Small intestine (tissue), 16 donors: ENCODE measurements at places on chromosomes 1 and 21. TPM values are rescaled to one million over a fixed set of nuclear protein-coding genes. Genes with fewer than 3 reads are reported as not detected.

LRRC53 gene
- not detected for polyA plus RNA-seq

GRCh38 chr21:41169701-41170100 lies 1.7 kb downstream of the BACE2 start:
- no peak for DNase-seq

DNA sequence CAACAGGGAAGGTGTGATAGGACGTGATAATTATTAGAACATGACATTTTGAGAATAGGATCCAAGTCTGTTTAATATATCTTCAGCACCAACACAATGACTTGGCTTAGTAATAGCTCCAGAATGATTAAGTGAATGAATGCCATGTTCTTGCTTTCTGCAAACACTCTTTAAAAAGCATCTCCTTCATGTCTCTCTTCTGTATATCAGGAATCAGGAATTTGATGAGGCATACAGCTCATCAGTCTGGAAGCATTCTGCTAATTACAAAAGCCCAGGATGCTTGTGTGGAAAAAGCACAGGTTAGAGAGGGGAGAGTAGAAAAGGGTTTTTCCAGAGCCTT lies 113.0 kb upstream of the ZNF648 start:
- no peak for DNase-seq

DNA sequence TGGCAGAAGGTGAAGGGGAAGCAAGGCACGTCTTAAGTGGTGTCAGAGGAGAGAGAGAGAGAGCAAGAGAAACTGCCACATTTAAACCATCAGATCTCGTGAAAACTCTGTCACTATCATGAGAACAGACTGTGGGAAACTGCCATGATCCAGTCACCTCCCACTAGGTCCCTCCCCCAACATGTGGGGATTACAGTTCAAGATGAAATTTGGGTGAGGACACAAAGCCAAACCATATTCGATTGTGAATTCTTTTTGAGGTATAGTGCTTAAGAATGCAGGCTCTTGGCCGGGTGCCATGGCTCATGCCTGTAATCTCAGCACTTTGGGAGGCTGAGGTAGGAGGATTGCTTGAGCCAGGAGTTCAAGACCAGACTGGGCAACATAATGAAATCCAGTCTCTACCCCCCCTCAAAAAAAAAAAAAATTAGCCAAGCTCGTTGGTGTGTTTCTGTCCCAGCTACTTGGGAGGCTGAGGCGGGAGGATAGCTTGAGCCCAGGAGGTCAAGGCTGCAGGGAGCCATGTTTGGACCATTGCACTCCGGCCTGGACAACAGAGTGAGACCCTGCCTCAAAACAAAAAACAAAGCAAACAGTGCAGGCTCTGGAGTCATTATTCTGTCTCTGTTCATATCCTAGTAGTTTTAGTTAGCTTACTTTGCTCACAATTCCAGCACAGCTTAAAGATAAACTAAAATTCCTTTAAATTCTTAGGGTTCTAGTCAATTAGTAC lies 6.0 kb downstream of the ZCCHC17 start:
- DNase-seq, result no peak

- DNase-seq, result no peak
Measured at GRCh38 chr1:150626150-150626549, 3.3 kb downstream of the ENSA start.

TRIM45 gene
- polyA plus RNA-seq, result 1.9 TPM

ELAPOR1 gene
- polyA plus RNA-seq, result 64.9 TPM

DNA sequence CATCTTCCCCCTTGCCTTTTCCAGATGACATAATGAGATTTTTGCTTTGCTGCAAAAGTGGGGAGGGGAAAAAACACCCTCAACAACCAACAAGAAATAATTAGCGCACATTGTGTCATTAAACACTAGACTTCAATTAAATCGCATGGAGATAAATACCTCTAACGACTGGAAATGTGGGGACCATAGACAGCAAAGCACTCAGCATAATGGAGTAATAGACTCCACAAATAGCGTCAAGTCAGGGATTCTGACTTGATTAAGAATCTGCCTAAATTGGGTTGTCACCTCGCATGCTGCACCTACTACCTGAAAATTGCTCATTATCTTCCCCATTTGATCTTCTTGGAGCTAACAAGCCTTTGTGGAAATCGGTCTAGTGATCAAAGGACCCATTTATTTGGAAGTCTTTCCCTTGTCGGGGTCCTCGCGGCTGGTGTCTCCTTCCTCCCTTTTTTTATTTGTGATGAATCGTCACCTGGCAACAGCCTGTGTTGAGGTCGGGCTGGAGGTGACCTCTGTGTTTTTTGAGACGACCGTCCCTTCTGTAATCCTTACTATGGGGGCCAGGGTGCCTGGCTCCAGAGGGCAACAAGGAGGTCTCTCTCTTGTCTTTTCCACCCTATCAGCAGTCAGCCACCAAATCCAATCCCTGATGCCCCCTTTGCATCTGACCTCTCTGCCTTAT lies 75.3 kb upstream of the IGSF21 start:
- no peak for DNase-seq

C4BPA gene
- 2.4 TPM for polyA plus RNA-seq

DNA sequence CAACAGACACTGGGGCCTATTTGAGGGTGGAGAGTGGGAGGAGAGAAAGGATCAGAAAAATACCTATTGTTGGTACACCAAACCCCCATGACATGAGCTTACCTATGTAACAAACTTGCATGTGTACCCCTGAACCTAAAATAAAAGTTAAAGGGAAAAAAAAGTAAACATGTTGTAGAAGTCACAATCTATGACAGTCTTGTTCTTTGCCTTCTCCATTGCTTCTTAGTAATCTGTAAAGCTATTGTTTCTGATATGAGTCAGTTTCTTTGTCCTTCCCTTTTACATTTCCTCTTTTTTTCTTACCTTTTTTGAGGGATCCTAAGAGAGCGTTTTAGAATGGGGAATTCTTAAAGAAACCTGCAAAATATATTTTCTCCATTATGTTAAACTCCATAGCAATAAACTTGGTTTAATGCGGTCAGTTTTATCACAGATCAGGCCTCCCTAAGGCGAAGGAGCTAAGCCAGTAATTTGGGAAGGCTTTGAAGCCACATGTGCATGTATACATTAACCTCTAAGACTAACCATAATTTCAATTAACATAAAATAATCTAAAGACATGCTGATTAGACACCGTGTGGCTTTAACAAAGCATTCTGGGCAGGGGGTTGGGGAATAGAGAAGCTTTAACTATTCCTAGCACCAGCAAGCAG lies 77.8 kb upstream of the C1orf105 start:
- no peak for DNase-seq

DNA sequence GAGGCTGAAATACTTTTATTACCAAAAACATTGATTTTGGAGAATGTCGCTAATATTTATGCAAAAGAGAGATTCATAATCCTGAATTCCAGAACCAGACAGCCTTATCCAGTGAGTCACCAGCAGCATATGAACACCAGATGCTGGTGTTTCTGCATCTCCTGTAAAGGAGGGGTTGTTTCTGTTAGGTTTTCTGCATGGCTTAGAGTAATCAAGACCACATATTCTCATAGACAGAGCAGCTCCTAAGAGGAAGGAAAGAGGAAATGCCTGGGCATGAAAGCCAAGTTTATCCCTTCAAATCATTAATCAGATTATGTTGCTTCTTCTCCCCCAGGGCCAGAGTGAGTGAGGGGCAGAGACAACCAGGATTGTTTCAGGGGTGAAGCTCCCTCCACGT lies 86.2 kb downstream of the NGF start:
- no peak for DNase-seq

S100A2 gene
- polyA plus RNA-seq, result 9.8 TPM
